ENCODE measurements at places on chromosomes 1 and 21.
A peak's percentile ranks its signal among the peaks of the same experiment; 100 is the strongest.

GRCh38 chr21:38958940-38959691 lies 153.4 kb downstream of the ETS2 start:
- no peak for DNase-seq

DNA sequence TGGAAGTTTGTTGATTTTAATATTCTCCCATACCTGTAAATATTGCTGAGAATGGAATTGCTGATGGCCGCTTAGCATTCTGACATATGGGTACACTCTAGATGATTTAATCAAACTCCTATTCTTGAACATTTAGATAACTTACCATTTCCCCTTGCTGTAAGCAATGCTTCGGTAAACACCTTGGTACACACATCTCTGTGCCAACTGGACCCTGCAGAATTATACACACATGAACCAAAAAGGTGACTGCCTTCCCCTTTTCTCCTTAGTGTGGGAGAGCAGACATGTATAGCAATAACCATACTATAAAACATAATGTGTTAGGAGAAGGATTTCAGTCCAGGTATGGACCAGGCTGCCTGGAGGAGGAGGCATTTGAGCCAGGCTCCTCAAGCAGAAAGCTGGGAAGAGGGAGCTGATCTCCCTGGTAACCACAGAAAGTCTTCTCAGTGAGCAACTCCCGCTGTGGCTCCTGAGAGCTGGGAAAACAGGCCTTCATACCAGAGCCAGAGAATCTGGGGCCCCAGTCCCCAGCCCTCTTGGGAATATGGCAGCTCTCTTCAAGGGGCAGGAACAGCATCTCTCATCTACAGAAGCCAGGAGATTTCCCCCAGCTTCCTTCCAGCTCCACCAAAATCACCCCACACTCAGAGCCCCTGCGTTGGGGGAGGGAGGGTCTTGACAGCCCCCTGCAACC lies 33.9 kb upstream of the CSF1 start:
- no peak for DNase-seq

- DNase-seq, result no peak
Observed at GRCh38 chr21:41750051-41750450, 16.8 kb downstream of the RIPK4 start.

DNA sequence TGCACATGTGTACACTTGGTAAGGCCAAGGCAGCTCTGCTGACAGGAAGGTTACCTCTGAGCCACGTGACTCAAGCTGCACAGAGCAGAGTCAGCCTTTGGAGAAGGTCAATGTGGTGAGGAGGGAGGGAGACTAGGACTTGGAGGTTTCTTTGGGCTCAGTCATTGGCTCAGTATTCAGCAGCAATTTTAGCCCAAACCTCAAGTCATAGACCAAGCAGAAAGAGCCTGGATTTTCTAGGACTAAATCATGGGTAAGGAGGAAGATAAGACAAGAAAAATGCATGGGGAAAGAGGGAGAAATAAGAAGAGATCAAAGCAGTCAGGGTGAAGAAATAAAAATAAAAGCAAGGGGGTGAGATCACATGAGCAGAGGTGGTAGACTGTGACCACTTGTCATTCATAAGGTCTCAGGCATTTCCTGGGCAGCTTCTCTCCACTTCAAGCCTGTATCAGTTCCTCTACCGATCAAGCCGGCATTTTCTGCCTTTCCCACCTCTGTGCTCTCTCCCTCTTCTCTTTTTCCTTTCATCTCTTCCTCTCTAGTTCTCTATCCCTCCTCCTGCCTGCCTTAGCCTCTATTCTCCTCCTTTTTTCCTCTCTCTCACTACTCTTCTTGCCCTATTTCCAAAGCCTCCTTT lies 51.7 kb upstream of the DUSP10 start:
- no peak for DNase-seq

DNA sequence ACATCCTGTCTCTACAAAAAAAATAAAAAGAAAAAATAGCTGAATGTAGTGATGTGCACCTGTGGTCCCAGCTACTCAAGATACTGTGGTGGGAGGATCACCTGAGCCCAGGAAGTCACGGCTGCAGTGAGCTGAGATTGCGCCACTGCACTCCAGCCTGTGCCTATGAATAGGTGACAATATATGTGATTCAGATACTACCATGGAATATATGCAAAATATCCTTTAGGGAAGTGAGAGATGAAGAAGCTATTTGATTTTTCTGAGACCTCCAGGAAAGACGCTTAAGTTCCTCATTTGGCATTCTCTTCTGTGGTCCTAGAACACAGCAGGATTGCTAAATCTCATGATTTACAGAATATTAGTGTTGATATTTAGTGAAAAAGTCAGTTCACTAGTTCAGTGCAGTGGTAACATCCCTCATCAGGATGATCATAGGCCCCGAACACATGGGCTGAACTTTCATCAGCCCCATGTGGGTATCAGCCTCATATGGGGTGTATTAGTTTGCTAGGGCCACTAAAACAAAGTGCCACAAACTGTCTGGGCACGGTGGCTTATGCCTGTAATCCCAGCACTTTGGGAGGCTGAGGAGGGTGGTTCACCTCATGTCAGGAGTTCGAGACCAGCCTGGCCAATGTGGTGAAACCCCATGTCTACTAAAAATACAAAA lies 6.0 kb upstream of the VASH2 start:
- no peak for DNase-seq

GRCh38 chr1:43358746-43359693 lies at the start of gene CDC20:
Gene CDC20, plus strand, starts transcription at chr1:43358981. Its CDS starts 235 bp downstream, at chr1:43359216.
- DNase-seq, result peak; percentile 97

DNA sequence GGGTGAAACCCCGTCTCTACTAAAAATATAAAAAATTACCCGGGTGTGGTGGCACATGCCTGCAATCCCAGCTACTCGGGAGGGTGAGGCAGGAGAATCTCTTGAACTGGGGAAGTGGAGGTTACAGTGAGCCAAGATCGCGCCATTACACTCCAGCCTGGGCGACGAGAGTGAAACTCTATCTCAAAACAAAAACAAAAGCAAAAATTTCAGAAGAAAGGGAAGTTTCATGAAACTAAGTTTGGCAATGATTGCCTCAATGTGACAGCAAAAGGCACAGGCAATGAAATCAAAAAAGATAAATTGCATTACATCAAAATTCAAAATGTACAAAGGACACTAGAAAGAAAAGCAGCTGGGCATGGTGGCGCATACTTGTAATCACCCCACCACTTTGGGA lies 40.1 kb downstream of the BTF3L4 start:
- DNase-seq, result no peak

GRCh38 chr1:240136402-240136801 lies 44.7 kb downstream of the FMN2 start:
- DNase-seq, result no peak

GRCh38 chr1:200369706-200370105 lies 40.1 kb downstream of the ZNF281 start:
- DNase-seq, result no peak

DNA sequence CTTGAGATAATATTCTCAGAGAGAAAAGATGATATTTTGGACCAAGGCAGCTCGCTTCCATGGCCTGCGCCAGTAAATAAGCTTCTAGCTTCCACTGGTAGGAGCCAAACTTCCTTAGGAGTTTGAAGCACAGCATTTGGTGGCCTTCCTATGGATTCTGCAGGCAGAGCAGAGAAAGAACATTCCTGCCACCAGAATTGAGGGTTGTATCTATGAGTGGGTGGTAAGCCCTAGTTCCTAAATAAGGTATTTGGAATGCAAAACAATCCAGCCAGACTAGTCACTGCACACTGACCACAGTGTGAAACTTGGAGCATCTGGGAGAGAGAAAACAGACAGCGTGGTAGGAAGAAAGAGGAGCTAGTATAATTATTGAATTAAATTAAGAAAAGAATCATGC lies 54.1 kb upstream of the BCAR3 start:
- DNase-seq, result no peak

GRCh38 chr1:170692866-170693575 lies 29.1 kb downstream of the PRRX1 start:
- peak; percentile 44 for DNase-seq

DNA sequence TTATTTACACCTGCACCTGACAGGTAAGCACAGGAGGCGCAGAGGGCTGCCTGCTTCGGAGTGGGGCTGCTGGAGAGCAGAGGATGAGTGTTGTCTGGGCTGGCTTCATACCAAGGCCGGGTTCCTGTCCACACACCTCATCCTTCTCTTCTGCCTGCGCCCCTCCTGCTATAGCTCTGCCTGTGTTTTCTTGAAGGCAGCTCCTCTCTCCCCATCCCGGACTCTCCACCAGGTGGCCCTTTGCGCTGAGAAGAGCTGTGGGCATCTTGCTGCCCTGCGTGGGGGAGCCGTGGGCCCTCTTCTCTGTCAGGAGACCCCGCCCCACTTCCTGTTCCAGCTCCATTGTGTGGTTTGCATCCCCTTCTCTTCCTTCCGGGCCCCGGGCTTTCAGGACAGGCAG lies 35.0 kb downstream of the ARHGEF10L start:
- peak; percentile 70 for DNase-seq

DNA sequence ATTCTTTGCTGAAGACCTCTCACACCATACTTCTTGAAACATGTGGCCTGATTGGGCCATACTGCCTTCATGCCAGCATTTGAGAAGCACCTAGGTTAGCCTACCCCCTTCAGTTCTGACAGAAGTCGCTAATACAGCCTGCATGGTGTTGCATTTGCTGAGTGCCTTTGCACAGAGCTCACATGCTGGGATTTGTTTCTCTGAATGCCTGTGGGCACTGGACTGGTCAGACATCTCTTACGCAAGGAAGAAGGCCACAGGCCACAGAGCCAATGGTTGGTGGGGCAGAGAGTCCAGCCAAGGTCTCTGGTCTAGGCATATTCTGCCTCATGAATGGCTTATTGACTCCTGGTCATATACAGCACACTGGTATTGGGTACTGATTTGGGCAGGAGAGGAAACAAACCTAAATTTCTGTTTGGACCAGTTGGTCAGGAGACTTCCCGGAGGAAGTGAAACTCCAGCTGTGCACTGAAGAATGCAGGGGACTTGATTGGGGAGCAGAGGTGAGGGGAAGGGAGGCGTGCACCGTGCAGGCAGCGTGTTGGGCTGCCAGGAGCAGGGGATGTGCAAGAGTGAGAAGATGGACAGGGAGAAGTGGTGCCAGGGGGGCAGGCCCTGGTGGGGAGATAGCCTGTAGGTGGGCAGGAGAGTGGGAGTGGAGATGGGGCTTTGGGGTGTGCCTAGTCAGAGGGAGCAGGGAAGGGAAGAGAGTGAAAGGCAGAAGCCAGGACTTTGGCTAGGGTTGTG lies 18.1 kb downstream of the URB2 start:
- no peak for DNase-seq

GRCh38 chr1:192729500-192729899 lies 79.3 kb upstream of the RGS2 start:
- DNase-seq, result peak; percentile 1

- peak; percentile 51 for DNase-seq
Observed at GRCh38 chr1:113980110-113980509, 836 bp downstream of the OLFML3 start.

GRCh38 chr1:101043776-101044175 lies 18.2 kb upstream of the DPH5 start:
- no peak for DNase-seq

All from G401 (cell line).